GM20000 (cell line): ENCODE measurements at places on chromosomes 4 and X.

DNA sequence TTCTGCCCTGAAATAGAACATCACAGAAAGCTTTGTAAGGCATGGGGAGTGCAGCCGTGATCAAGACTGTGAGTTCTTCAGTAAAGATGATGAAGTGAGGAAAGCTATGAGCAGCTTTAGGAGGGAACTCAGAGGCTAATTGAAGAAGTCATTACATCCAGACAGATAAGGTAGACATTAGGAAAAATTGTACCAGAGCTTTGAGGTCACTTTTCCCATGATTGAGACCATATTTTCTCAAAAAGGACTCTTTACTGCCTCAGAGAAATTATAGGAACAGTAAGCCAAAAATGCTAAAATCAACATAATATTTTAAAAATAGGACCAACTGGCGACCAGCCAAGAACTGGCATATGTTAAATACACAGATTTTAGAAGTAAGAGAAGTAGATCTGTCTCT is 11.2 kb downstream of the CHST7 start:
- no peak for DNase-seq

DNA sequence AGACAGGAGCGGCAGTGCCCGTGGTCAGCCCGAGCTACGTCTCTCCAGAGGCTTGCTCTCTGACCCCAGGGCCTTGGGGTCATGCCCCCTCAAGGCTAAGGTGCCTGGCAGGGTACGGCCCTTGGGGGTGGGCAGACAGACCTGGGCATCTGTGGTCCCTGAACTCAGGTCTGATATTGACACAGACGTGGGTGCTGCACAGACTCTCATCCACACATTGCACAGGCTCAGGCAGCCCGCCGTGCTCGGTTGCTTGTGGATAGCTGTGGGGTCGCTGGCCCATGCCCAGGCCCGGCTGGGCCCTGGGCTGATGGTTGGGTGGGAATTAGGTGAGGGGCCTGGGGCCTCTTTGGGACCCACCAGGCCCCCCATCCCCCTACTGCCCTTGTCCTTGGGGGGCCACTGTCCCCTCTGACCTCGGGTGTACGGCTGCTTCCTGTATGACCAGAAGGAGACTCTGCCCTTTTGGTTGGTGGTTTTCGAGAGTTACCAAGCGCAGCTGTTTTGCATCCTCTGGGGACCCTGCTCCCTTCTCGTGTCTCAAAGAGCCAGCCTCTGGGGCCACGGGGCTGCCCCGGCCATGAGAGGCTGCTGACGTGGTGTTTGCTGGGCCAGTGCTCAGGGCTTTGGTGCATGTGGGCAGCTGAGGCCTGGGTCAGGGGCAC is 10.1 kb downstream of the FGFRL1 start:
- DNase-seq, result peak; percentile 95

- DNase-seq, result no peak
Observed at GRCh38 chrX:100650841-100651240, 6.8 kb downstream of the SRPX2 start.

DNA sequence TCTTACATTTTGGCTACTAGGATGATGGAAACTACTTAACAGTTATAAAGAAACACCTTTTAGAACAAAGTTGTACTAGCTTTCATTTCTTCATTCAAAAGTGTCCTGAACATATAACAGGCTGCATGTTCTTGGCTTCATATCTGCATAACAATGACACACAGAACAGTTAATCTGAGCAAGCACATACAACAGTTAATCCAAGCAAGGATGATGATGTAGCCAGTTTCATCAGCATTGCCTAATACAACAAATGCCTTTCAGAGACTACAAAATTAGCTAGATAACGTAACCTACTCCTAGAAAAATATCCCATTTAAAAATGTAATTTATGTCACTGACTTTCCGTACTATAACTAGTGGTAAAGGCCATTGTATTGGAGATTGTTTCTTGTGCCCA is 182.1 kb downstream of the SCFD2 start:
- no peak for DNase-seq

- DNase-seq, result no peak
Observed at GRCh38 chr4:7928711-7929110, 10.9 kb downstream of the AFAP1 start.
